T-helper 17 cell (primary cell): ENCODE measurements at places on chromosomes 4 and X.

GRCh38 chr4:154368060-154368459, 123.5 kb downstream of the DCHS2 start:
- DNase-seq = no peak

DNA sequence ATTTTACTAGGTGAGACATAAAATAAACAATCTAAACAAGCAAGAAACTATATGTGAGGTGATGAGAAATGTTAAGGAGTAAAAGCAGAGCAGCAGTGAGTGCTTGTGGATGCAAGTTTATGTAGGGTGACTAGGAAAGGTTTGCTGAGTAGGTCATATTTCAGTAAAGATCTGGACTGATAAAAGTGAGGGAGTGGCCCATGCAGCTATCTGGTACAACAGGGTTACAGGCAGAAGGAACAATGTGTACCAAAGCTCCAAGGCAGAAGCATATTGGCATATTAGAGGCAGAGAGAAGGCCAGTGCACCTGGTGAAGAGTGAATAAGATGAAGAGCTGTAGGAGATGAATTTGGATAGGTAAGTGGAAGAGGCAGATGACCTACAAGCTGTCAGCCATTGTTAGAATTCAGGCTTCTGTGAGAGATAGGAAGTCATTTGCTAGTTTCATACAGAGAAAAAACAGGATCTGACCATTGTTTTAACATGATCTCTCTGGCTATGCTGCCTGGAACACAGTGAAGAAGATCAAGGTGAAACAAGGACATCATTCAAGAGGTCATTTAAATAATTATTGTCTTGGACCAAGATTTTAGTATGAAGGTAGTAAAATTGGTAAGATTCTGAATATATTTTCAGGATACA, 274.6 kb downstream of the ANKRD50 start:
- no peak for DNase-seq

DNA sequence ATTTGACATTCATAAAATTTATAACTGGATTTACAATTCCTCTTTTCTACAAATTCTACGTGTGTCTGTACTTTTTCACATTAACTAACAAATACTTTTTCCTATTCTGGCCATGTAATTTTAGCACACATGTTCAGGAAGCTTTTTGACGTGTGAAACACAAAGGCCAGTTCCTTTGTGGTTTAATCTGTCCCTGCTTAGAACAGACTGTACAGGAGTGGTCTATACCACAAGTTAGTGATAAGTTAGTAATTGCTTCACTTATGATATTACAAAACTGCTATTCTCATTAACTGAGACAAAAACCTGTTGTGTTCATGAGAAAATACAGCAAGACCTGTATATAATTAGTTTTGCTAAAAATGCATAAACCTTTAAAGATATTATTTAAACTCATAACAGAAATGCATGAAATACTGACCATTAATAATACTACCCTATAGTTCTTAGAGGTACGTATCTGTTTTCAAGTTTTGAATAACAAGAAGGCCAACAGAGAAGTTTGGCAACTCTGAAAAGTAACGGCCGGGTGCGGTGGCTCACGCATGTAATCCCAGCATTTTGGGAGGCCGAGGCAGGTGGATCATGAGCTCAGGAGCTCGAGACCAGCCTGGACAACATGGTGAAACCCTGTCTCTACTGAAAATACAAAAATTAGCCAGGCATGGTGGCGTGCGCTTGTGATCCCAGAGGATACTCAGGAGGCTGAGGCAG, 13.7 kb upstream of the AREG start:
- no peak for DNase-seq

- DNase-seq = no peak
These were observed 221.9 kb upstream of the MBNL3 start for GRCh38 chrX:132710656-132711155.

- no peak for DNase-seq
These were observed 816 bp downstream of the NMU start for GRCh38 chr4:55635282-55635681.

- DNase-seq = no peak
These were observed 39.3 kb upstream of the SPINK2 start for GRCh38 chr4:56860781-56861180.

- no peak for DNase-seq
These were observed 17.9 kb downstream of the REELD1 start for GRCh38 chr4:146232131-146232722.

- DNase-seq = no peak
These were observed 2.7 kb downstream of the SHROOM2 start for GRCh38 chrX:9788911-9789310.

GRCh38 chr4:56444719-56445118, 8.7 kb downstream of the PAICS start:
- DNase-seq = no peak

DNA sequence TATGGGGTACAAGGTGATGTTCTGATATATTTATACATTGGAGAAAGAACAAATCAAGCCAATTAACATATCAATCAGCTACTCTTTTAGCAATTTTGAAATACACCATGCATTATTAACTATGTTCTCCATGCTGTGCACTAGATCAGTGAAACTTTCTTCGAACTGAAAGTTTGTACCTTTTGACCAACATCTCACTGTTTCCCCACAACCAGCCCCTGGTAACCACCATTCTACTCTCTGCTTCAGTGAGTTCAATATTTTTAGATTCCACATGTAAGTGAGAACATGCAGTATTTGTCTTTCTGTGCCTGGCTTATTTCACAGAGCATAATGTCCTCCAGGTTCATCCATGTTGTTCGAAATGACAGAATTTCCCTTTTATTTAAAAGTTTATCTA, 246.1 kb upstream of the VCX start:
- DNase-seq = no peak

- DNase-seq = no peak
These were observed 159.6 kb upstream of the KLF3 start for GRCh38 chr4:38504396-38504715.

DNA sequence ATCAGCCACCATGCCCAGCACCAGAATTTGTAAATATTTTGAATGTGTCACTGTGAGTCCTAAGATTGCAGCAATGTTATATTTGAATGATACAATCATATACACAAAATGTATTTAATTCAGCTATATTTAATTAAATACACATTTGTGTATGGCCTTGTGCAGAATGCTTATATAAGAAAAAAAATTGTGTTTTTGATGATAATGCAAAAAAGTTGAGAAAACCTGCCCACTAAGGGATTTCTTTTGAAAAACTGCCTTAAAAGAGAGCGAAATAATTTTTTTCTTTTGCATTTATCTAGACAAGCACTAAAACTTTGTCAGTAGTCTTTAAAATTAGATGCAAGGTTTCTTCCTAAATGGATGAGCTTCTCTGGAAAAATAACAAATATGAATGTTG, 68.1 kb upstream of the OTUD4 start:
- DNase-seq = no peak

GRCh38 chr4:53015681-53016080, 153.6 kb downstream of the RASL11B start:
- DNase-seq = no peak

DNA sequence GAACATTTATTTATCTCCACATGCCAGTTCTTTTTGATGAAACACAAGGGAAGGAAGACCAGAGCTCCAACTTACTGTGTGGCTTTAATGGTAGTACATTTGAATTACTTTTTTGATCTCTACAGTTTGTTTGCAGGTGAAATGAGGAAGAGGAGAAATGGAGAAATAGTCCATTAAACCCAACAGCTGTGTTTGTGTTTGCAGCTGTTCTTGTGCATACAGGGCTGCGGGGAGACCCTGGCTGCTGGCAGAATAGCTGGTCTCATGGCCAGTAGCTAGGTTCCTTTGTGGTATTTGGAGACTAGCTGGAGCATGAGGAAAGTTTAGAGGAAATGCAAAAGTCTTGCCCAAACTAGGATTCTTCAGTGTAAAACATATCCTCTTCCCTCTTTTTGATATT, 374.8 kb downstream of the GPAT3 start:
- DNase-seq = no peak

DNA sequence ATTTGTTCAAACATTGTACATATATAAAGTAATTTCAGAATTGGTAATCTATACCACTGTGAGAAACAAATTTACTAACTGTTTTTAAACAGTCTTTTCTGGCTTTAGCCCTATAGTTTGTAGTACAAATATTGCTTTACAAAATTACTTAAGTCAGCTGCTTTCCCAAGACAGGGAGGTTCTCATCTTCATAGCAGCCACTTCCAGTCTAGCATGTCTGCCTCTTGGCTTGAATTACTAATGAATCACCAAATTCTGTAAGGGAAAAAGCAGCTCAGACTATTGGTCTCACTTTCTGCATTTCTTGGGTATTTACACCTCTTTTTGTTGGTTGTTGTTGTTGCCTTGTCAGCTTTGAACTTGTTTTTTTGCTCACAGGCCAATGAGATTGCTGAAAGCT, 187.2 kb downstream of the NPFFR2 start:
- no peak for DNase-seq
